ENCODE measurements at places on chromosomes 11 and 22. TPM values are rescaled to one million over a fixed set of nuclear protein-coding genes. Genes with fewer than 3 reads are reported as not detected.

SMTNL1 gene
- not detected for total RNA-seq

DNA sequence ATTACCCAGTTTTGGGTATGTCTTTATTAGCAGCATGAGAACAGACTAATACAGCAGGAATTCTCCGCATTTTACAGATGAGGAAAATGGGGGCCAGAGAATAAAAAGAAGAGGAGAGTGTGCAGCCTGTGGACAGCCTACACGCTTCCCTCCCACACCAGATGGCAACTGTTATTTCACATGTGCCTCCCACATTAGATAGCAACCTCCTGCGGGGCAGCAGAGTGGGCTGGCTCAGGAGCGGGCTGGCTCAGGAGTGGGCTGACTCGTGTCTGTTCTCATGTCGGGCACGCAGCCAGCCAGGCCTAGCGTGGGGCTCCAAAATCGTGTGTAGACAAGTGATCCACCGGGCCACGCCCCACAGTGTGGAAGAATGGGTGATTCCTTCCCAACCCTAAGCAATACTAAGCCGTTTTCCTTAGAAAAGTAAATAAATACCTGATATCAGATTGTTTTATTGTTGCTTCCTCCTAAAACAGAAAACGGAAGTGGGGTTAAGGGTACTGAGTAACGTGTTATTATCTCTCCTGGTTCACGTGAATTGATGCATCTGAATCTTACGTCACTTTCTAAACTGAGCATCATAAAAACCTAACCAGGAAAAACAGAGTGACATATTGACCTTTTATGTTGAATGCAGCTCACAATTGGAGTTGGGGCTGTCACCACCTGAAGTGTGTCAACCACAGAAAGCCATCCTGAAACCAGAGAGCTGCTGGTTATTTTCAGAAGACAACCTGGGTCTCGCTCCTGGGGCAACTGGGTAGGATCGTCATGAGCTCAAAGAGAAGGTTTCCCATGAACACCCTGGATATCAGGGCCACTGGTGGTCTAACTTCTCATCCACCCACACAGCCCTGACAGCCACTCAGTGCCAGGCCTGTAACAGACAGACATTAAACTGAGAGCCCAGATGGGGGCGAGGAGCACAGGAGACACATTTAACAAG is 3.3 kb downstream of the TTLL1 start:
- DNase-seq = no peak

GRCh38 chr11:17563231-17563646 is 16.2 kb downstream of the OTOG start:
- DNase-seq = no peak

DNA sequence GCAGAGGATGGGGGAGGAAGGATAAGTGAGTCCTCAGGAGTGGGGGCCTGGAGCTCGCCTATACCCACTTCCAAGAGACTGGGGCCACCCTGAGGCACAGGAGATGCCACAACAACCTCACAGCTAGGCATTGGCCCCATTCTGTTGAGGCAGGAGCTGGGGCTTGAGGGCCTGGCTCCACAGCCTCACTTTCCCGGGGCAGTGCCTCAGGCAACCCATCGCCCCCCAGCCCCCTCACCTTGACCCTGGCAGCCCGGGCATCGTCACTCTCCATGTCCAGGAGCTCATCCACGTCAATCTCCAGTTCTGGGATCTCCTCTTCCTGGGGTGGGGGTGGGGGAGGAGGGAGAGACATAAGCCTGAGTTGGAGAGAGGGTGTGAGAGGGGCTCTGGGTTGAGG is 1.8 kb downstream of the PPP1R14B start:
- DNase-seq = no peak

MYO18B gene
- total RNA-seq = 0.99 TPM

- DNase-seq = no peak
Observed at GRCh38 chr11:35655254-35655653, 7.3 kb upstream of the TRIM44 start.

DNA sequence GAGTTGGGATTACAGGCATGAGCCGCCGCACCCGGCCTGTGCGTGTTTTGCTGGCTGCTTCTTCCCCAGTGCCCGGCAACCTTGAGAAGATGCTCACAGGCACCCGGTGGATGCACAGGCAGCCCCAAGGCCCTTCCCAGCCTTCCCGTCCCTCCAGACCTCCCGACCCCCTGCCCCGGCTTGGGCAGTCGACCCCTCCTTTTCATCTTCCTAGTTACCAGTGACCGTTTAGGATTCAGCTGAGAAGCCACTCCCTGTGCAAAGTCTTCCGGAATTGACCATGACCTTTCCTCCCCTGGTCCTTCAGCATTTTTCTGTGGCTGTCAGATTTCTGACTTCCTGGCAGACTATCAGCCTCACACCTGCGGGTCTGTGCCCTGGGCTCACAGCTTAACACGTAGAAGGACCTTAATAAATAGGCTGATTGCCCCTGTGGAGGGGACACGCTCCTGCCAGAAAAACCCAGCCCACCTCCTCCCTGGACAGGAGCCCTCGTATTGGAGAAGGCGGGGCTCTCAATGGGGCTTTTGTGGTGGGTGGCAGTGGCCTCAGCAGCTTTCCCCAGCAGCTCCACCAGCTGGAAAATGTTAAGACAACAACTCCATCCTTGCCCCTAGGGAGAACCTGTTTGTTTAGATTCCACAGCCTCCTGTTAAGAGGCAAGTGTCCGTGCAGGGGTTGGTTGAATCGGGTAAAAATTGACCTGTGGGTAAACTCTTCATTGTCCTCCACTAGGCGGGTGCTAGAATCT is 10.4 kb upstream of the ANO1 start:
- DNase-seq = no peak

DNA sequence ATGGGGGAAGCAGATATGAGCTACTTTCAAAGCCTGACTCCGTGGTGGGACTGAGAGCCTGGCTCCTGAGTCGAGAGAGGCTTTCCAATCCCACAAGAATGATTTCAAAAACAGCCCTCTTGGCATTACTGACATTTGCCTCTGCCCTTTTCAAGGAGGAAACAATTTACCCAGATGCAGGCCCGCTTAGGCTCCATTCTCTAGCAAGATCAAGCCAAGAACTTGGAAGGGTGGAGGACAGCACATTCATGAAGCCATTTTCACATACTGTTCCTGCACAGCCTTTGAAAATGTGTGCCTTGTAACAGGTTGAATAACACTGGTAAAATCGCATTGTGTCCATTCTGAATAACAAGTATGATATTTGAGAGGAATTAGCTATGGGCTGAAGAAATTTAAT is 58.2 kb upstream of the EED start:
- DNase-seq = no peak

GRCh38 chr11:69370984-69371709 is 77.2 kb downstream of the MYEOV start:
- DNase-seq = no peak

DNA sequence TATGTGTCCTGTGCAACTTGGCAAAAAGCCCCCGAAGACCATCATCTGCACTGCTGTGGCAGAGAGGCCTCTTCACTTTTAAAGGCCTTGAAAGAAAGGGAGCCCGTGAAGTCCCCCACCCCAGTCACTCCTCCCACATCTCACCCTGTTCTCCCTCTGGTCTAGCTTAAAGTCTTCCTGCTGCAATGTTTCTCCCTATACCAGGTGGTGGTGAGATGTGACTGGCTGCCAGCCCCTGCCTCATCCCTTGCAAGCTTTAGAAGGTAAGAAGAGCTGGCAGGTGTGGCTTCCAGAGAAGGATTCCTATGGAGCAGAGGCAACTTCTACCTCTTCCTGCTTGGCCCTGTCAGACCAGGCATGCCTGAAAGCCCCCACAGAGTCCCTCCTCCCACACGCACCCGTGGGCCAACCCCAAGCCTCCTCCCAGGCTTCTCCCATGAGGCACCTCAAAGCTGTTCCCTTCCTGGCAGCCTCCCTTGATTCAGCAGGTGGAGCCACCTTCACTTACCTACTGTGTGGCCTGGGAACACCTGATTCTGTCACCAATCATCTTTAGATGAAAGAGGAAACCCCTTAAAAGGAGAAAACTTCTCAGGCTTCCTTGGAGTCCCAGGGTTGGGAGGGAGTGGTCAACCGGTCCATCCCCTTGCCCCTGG is 4.0 kb upstream of the TRIM29 start:
- no peak for DNase-seq

DNA sequence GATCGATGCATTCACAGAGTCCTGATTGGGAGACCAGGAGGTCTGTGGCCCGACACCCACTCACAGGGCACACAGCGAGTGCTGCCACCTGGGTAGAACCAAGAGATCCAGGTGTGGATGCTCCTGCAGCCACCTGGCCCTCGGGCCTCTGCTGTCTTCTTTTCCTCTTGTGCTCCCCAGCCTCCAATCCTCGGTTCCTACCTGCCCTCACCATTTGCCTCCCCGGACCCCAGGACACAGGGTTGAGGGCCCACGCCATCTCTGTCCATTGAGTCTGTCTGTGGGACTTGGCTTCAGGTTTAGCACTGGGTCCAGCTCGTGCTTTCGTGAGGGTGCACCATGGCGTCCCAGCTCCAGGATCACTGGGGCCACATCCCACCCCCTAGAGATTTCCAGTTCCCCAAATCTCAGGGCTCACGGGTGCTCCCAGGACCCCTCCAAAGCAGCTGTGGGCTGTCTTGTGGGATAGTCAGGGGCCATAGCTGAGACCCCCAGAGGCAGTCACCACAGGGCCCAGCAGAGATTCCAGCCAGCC is 591.1 kb downstream of the BRD1 start:
- no peak for DNase-seq

ASCC2 gene
- 18.5 TPM for total RNA-seq

GRCh38 chr22:36480941-36481392 is 473 bp downstream of the TXN2 start:
- DNase-seq = peak; percentile 74

DNA sequence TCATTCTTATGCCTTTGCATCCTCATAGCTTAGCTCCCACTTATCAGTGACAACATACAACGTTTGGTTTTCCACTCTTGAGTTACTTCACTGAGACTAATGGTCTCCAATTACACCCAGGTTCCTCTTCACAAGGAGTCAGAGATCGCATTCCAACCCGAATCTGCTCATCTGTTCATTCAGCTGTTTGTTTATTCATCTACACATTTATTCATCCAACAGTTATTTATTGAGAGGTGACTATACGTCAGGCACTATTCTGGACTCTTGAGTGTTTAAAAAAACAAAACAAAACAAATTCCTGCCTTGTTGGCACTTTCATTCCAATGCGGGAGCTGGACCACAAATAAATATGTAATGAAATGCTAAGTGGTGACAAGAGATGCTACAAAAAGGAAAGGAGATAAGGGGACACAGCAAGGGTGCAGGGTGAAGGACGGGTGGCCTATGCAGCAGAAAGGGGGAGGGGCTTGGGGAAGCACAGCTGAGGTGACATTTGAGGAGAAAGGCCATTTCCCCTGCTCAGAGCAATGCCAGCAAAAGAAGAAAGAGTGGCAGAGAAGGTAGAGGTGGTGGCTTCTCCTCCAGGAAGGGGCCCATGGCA is 393.8 kb upstream of the SYN3 start:
- no peak for DNase-seq

APOL6 gene
- 10.1 TPM for total RNA-seq

- DNase-seq = no peak
Observed at GRCh38 chr22:27557286-27558008, 244.1 kb downstream of the MN1 start.

CYP2D6 gene
- total RNA-seq = 0.79 TPM

- no peak for DNase-seq
Observed at GRCh38 chr11:42255906-42256305, 796.5 kb upstream of the LRRC4C start.

GRCh38 chr11:133997554-133997953 is 40.8 kb upstream of the IGSF9B start:
- no peak for DNase-seq

ZFPL1 gene
- total RNA-seq = 19.4 TPM

DNA sequence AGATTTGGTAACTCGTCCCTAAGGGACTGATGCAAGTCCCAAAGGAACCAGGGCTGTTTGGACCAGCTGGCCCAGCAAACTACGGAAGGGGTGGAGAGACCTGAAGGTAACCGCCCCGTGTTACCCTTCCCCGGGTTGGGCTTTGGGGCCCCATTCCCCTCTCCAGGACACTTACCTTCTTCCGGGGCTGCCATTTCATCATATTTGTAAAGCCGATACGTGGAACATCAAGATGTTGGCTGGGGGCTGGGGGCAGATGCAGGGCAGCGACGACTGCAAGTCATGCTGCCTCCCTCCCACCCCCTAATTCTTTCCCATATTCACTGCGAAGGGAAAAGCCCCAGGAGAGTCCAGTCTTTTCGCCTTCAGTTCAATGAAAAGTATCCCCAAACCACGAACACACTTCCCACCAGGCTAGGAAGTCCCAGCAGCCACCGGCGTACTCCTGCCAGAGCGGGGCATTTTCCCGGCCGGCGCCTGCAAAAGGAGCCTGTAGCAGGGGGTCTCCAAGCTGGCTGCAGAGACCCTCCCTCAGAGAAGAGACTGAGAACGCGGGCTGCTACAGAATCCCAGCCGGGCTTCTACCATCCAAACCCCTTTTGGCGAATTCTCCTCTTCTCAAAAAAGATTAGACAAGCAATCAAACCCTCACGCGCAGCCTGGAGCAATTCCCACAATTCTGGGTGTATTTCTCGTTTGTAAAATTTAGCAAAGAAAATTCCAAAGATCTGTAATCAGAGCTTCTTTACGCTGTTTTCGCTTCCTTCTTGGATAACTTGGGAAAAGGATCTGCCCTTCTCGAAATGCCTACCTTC is 236.7 kb downstream of the TTC28 start:
- DNase-seq = no peak

DNA sequence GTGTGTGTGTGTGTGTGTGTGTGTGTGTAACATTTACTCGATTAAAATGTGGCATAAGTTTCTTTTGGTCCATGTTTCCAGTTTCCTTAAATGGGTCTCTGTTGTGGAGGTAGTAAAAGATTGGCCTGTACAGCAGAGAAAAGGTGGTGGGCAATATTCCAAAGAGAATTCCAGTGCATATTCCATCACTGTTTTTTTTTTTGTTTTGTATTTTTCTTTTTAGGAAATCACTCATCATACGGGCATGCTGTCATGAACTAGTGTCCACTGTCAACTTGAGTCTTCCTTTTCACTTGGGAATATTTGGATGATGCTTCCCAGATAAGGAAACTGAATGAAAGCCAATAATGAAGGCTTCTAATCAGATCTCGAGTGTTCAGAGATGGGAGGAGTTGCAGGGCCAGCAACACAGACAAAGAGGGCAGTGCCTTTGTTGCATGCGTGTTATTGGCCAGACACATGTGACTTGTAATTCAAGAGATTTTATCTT is 95.2 kb upstream of the PDGFD start:
- DNase-seq = no peak

DNA sequence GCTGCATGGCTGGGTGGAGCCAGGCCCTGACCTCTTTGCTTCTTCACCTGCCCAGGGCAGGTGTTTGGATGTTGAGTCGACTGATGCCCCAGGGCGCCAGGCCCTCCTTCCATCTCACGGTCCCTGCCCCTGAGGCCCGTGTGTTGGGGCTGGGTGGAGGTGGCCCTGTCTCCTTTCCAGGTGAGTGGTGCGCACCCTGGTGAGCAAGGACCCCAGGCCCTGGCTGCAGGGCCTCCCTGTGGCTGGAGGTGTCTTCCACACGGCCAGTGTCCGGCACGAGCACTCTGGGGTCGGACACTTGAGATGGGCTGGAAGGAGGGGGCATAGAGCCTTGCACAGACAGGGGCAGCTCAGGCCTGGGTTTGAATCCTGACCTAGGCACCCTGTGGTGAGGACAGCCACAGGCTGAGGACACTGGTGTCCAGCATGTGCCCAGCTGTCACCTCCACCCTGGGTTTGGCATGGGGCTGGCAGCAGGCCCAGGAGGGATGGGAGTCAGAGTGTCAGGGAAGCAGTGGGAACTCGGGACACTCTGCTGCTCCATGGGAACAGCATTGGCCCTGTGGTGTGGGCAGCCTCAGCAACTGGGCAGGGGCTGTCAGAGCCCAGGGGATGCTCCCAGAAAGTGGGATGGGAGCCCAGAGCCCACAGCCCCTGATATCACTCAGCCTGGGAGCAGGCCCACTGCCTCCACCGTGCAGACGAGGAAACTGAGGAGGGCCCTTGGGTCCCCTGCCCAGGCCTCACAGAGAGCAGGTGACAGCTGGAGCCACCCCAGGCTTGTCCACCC is 37.1 kb upstream of the CCDC188 start:
- DNase-seq = no peak
